ENCODE measurements at places on chromosomes 1 and 21. TPM values are rescaled to one million over a fixed set of nuclear protein-coding genes. Genes with fewer than 3 reads are reported as not detected.

The ANKRD34A gene
- total RNA-seq, result 7.7 TPM

The CSF3R gene
- not detected for total RNA-seq

The EPHB2 gene
- total RNA-seq, result 0.13 TPM

The SPATA17 gene
- total RNA-seq, result not detected

The NPPB gene
- total RNA-seq, result not detected

GRCh38 chr1:101964708-101965107 is 32.0 kb downstream of the OLFM3 start:
- H3K27me3 ChIP-seq, result no peaks in the 10 kb centered on the region
- no peak overlapping the region for H3K4me3 ChIP-seq
- H3K27ac ChIP-seq, result no peak overlapping the region
- no peak for DNase-seq

DNA sequence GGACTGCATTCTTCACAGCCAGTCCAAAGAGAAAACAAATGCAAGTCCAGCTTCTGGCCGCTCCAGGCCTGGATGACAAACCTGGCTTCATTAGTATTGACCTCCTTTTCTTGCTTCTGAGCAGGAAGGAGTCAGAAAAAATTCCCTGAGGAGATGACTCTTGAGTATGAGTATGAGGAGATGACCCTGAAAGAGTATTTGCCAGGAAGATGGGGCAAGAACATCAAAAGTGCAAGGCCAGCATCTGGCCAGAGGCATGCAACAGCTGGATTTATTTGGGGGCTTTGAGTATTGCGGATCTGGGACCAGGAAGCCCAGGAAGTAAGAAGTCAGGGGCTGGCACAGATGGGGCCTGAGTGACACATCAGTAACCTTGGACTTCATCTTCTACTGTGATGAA is 113.9 kb downstream of the GLIS1 start:
- no peak overlapping the region for H3K27ac ChIP-seq
- no peaks in the 10 kb centered on the region for H3K36me3 ChIP-seq
- no peak for DNase-seq
- no peaks in the 10 kb centered on the region for H3K27me3 ChIP-seq

GRCh38 chr1:29647581-29647980 is 411.3 kb downstream of the PTPRU start:
- DNase-seq, result no peak
- H3K4me3 ChIP-seq, result no peak overlapping the region
- H3K27me3 ChIP-seq, result peaks cover 5% of the 10 kb centered on the region
- H3K36me3 ChIP-seq, result no peaks in the 10 kb centered on the region
- H3K27ac ChIP-seq, result no peak overlapping the region

DNA sequence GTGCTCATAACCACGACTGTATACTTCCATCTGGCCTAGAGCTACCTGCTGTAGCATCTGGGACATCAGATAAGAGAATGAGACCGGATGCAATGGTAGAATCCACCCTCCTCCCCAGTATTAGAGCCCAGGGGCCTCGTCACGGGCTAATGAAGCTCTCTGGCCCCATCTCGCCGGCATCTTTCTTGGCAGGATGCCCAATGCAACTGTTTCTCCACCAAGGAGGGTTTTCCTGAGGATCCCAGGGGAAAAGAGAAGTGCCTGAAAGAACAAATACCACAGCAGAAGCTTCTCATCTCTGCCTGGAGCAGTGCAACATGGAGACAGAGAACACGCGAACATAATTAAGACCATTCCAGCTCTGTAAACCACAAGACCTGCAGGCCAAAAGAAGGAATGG is 80.0 kb downstream of the VWA5B1 start:
- peaks cover 42% of the 10 kb centered on the region for H3K27me3 ChIP-seq
- no peak overlapping the region for H3K27ac ChIP-seq
- peaks cover 11% of the 10 kb centered on the region for H3K4me1 ChIP-seq
- no peak for DNase-seq

- H3K27ac ChIP-seq, result peak overlapping the region; percentile 55
- no peak for DNase-seq
- H3K27me3 ChIP-seq, result no peaks in the 10 kb centered on the region
- peaks cover 42% of the 10 kb centered on the region for H3K4me1 ChIP-seq
Measured at GRCh38 chr1:156594190-156594589, 2.6 kb downstream of the NAXE start.

DNA sequence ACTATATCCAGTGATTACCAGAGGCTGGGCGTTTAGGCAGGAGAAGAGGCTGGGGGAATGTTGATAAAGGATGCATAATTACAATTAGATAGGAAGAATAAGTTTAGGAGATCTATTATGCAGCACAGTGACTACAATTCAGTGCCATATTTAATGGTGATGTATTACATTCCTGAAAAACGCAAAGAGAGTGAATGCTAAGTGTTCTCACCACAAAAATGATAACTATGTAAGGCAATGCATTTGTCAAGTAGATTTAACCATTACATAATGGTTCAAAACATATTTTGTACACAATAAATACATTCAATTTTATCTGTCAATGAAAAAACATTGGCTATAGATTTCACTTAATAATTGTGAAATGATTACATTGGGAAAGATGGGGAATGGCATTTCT is 548.9 kb downstream of the NUF2 start:
- DNase-seq, result no peak
- H3K4me1 ChIP-seq, result no peaks in the 10 kb centered on the region
- H3K27me3 ChIP-seq, result no peaks in the 10 kb centered on the region
- H3K4me3 ChIP-seq, result no peak overlapping the region
- no peaks in the 10 kb centered on the region for H3K36me3 ChIP-seq

DNA sequence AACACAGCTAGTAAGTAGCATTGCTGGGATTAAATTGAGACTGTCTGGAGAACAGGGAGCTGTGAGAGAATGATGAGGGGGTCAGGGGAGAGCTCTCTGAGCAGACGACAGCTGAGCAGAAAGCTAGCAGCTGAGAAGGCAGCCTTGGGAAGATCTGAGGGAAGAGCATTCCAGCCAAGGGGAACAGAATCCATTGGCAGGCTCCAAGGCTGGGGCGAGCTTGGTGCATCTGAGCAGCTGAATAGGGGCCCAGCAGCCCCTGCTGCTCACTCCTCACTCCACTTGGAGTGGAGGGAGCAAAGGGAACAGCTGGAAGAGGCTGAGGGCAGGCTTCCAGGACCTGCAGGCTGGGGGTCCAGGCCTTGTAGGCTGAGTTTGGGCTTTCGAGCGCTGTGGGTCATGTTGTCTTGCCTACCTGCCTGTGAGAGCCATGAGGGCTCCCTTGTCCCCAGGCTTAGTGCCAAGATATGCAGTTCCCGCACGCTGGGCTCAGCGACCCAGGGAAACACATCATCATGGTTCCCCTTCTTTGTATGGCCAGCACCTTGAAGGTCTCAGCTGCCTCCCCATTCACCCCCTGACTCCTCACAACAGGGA is 10.5 kb downstream of the ACOT11 start:
- no peak overlapping the region for H3K27ac ChIP-seq
- no peaks in the 10 kb centered on the region for H3K36me3 ChIP-seq
- no peaks in the 10 kb centered on the region for H3K4me1 ChIP-seq
- H3K4me3 ChIP-seq, result no peak overlapping the region

- peak within 1 kb of the TSS; percentile 58 for H3K4me3 ChIP-seq
- H3K36me3 ChIP-seq, result no peaks in the 10 kb centered on the region
- peaks cover 8% of the 10 kb centered on the region for H3K27me3 ChIP-seq
- peaks cover 50% of the 10 kb centered on the region for H3K4me1 ChIP-seq
- peak within 1 kb of the TSS; percentile 66 for H3K27ac ChIP-seq
Measured at GRCh38 chr21:44353191-44353970, at the start of gene TRPM2. Gene TRPM2, plus strand, starts transcription at chr21:44353621. Its CDS starts 80 bp downstream, at chr21:44353701.

DNA sequence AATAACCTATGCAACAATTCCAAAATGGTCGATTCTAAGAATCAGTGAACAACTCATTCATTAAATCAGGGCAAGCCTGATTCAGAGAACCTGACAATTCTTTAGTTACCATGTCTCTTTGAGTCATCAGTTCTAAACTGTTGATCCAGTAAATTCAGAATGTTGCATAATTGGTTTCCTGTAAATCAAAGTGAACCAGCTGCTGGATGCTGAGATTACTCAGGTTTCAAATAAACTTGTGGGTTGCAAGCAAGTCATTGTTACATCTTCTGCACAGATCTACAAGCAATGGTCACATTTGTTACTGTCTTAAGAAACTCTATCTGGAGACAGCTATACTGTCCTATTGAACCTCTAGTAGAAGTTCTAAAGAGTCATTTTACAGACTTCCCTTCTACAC is 16.5 kb downstream of the PLA2G2D start:
- peaks cover 7% of the 10 kb centered on the region for H3K27me3 ChIP-seq
- no peak overlapping the region for H3K27ac ChIP-seq
- DNase-seq, result no peak
- no peaks in the 10 kb centered on the region for H3K4me1 ChIP-seq
- H3K36me3 ChIP-seq, result no peaks in the 10 kb centered on the region

- no peak overlapping the region for H3K27ac ChIP-seq
- H3K4me3 ChIP-seq, result no peak overlapping the region
- H3K4me1 ChIP-seq, result no peaks in the 10 kb centered on the region
- peaks cover 12% of the 10 kb centered on the region for H3K36me3 ChIP-seq
- no peak for DNase-seq
Measured at GRCh38 chr1:59737638-59738037, 77.1 kb upstream of the HOOK1 start.
